ENCODE measurements at places on chromosomes 13 and 19.

DNA sequence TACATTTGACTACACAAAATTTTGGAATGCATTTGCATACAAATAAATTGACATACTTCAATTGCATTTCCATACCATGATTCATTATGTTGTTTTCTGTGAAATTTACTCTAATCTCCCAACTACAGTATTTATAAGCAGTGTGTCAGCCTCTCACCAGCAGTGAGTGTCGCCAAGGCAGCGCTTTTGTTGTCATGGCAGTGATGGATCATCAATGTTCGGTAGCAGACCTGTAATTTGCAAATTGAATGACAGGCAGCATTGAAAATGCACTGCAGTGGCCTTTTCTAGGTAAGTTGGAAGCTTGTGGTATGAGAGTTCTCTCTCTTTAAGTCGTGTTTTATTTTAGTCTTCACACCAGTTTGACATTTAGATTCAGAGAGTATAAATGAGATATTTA, 534.1 kb downstream of the PCDH17 start:
- DNase-seq = no peak

DNA sequence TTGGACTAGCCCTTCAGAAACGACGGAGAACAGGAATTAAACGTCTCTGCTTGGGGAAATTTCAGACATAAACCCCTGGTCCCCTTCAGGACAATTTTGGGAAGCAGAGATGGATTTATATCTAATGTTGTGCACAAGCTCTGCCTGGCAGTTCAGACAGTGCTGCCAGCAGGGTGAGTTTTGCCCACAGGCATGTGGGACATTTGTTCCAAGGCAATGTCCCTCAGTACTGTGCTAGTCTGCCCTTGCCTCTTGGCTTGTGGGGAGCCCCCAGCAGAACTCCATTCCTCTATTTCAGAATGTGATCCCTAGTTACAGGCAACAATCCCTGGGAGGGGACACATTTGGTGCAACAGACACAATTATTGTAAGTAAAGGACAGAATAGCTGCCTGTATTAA, 76.5 kb upstream of the GPR12 start:
- no peak for DNase-seq

DNA sequence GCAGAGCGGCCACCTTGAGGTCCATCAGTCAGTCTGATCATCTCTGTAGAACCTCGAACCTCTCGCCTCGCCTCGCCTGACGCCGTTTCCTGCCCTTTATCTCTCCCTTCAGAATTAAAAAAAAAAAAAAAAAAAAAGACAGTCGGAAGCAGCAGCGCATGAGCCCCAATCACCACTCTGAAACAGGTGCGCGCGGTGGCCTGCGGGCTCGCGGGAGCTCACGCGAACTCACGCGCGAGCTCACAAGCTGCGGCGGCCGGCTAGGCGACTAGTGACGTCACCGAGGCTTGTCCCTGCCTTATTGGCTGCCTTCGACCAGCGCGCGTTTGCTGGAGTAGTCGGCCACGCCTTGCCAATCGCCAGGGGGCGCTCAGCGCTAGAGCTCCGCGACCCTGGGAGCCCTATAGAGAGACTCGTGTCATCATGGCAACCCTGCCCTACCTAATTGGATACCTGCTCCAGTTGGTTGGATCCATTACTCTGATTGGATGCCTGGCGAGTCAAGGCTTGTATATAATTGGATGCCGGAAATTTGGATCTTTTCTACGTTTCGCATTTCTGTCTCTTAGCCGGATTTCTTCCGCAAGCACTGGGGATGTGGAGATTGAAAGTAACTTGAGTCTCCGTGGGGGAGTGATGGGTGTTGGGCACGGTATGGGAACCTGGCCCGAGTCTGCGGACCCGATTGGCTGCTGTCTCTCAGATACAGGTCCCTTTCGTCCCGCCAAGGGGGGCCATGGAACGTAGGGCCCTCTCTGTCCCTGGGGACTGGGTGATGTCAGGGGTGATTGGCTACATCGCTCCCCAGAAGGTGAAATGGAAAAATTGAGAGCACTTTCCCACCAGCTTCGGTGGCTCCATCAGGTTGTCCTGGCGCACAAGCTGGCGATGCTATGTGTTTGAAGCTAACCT, 31.6 kb downstream of the SYT3 start:
- peak; percentile 98 for DNase-seq

- no peak for DNase-seq
These were observed 734 bp upstream of the TRMT1 start for GRCh38 chr19:13117176-13117771.

DNA sequence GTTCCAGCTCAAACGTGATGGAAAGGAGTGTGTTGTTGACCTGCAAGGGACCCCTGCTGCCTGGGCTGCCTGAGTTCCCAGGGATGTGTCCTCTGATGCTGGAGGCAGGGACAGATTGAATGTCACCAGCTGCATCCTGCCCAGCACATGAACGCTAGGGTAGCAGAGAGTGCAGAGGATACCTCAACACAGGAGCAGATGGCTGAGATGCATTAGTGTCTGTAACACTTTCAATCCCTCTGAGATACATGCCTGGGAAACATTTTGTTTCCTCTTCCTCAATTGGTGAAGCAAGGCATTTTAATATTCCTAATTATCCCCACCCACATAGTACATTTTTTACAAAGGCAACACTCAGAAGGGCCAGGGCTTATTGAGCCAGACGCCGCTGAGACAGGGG, 106.4 kb upstream of the UBL3 start:
- no peak for DNase-seq

GRCh38 chr13:113849981-113850721, 13.7 kb downstream of the GAS6 start:
- peak; percentile 16 for DNase-seq

DNA sequence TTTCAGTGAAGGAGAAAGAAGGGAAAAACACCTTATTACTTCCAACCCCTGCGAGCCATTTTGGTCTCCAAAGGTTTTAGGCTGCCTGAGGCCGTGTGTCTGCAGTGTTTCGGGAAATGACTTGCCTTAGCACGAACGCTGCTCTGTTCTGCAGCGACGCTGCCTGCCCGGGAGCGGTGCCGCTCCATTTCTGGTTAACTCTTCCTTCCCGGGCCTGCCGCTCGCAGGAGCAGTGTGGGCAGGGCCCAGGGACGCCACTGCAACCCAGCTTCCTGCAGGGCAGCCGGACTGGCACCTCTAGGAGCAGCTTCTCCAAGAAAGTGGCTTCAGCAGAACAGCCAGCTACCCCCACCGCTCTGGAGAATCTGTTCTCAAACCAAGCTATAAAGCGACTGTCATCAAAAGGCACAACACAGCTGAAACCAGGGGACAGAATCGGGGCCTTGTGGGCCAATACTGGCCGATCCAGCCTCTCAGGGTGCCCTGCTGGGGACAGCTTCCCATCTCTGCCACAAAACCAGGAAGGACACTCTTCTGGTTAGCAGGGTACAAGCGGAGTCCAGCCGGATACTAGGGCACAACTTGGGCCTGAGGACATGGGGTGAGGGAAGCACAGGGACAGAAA, 72.2 kb downstream of the KCTD15 start:
- peak; percentile 67 for DNase-seq
